ENCODE measurements at places on chromosomes 2 and 18. TPM values are rescaled to one million over a fixed set of nuclear protein-coding genes. Genes with fewer than 3 reads are reported as not detected.

RAB31 gene
- 12.0 TPM for total RNA-seq

SPR gene
- total RNA-seq: 11.9 TPM

COLEC12 gene
- 6.2 TPM for total RNA-seq

TGFA gene
- 38.0 TPM for total RNA-seq

TBR1 gene
- not detected for total RNA-seq

UGT1A8 gene
- total RNA-seq: not detected

PMS1 gene
- total RNA-seq: 13.9 TPM

LDLRAD4 gene
- 17.2 TPM for total RNA-seq

SLC35F6 gene
- 114 TPM for total RNA-seq

ACMSD gene
- total RNA-seq: not detected

ACADL gene
- 9.8 TPM for total RNA-seq

SOX11 gene
- 0.05 TPM for total RNA-seq

ABCG5 gene
- not detected for total RNA-seq

RAMP1 gene
- 16.1 TPM for total RNA-seq

PPP1R7 gene
- 104 TPM for total RNA-seq

POTEI gene
- total RNA-seq: not detected

CACNB4 gene
- 14.5 TPM for total RNA-seq

FEV gene
- total RNA-seq: not detected

CCL20 gene
- not detected for total RNA-seq

GREB1 gene
- total RNA-seq: 5.2 TPM

SALL3 gene
- total RNA-seq: not detected

ALPP gene
- total RNA-seq: not detected

CPO gene
- not detected for total RNA-seq

GALNT3 gene
- total RNA-seq: 15.1 TPM

MOCOS gene
- 6.5 TPM for total RNA-seq

ATOH8 gene
- total RNA-seq: 29.4 TPM

SDC1 gene
- 724 TPM for total RNA-seq

CTLA4 gene
- total RNA-seq: not detected

ITPRIPL1 gene
- total RNA-seq: 2.6 TPM

UGT1A3 gene
- total RNA-seq: 0.98 TPM

MROH2A gene
- not detected for total RNA-seq

ALK gene
- total RNA-seq: 0.32 TPM

TEKT4 gene
- not detected for total RNA-seq

CRYBA2 gene
- not detected for total RNA-seq

DCDC2C gene
- not detected for total RNA-seq

All from suprapubic skin (tissue), 4 donors.